ENCODE measurements at places on chromosomes 4 and X. TPM values are rescaled to one million over a fixed set of nuclear protein-coding genes. Genes with fewer than 3 reads are reported as not detected.

DNA sequence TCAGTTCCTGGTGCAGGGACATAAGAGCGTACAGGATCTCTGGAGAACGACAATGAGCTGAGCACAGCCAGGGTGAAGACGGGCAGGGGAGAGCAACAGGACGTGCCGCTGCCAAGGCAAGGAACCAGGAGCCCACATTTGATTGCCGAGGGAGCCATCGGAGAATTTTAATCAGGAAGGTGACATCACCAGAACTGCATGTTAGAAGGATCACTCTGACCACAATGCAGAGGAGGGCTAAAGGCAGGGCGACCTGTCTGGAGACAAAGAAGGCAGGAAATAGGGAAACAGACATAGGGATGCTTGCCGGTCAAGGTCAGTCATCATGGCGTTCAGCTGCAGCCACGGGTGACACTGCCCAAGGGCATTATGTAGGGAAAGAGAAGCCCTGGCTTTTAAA, 81.4 kb downstream of the RBM47 start:
- DNase-seq: no peak

NXF2B gene
- total RNA-seq: not detected

ITIH6 gene
- total RNA-seq: not detected

- DNase-seq: no peak
These were observed 6.0 kb downstream of the SLC2A9 start for GRCh38 chr4:10015140-10015753.

DNA sequence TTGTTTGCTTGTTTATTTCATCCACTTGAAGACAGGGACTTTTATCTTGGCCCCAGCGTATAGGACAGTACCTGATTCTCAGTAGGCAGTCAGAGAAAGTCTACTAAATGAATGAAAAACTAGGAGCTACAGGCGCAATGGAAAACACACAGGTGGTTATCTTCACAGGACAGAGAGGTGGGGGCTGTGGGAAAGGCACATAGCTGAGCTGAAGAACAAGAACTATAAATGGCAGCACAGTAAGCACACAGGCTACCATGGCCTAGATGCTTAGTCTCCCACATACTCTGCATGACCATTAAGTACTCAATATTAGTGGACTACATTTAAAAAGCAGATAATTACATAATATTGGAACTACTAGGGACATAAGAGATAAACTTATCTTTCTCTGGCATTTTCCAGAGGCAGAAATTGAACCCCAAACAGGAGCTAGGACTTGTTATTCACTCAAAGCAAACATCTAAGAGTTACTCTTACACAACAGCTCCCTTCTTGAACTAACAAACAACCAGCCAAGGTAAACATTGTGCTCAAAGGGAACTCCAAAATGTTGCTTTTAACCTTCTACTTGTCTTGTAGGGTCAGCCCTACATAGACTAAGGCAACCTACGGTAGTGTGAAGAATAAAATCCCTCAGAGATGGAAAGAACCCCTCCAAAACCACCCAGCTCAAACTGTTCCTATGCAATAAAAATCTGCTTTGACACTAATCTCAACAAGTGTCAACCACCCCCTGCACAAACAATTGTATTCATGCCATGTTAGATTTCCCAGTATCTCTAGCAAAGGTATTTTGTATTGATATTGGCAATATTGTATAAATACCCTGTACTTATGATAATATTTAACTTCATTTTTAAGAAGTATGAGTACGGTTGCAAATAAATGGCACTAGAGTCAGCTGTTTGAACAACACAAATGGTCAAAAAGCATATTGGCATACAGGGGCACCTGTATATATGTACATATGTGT, 593.6 kb downstream of the KLHL13 start:
- no peak for DNase-seq

DNA sequence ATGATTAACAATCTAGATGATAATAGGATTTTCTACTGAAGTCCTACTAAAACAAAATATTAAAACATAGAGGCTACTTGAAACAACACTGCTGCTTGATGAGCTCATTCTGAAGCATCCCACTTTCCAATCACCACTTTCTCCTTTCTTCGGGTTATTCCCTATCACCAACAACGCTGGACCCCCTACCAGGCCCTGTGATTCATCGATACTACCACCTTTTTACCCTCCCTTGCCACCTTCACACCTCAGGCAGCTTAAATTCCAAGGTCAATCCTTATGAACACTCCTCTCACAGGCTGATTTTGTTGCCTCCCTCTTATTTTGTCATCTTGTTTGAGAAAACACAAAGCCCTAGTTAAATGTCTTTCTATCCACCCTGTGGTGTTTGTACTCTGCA, 102.6 kb downstream of the IQCM start:
- DNase-seq: no peak

TBC1D8B gene
- 0.65 TPM for total RNA-seq

DNA sequence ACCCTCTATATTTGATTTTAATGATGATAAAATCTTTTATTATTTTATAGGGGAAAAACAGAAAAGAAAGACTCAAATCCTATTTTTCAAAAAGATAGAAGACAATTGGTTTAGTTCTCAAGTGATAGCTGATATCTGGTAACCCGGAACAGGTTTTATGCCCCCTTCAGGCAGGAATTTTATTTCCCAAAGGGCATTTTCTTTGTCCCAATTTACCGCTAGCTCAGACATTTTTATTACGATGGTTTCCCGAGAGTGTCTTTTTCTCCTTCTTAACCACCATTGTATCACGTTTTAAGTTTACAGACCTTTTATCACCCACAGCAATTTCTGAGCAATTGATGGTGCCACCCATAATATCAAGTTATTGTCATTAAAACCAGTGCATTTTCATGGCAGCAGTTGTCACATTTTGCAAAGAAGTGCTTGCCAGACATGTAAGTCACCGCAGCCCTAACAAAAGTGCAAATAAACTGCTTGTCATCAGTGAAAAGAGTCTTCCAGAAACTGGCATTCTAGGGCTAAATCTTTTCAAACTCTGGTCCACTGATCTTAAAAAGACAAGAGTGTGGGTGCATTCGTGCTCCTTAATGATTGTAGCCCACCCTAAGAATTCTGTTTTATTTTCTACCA, 204.8 kb upstream of the VCX start:
- DNase-seq: no peak

MID1 gene
- 0.15 TPM for total RNA-seq

FGFBP2 gene
- 0.50 TPM for total RNA-seq

DNA sequence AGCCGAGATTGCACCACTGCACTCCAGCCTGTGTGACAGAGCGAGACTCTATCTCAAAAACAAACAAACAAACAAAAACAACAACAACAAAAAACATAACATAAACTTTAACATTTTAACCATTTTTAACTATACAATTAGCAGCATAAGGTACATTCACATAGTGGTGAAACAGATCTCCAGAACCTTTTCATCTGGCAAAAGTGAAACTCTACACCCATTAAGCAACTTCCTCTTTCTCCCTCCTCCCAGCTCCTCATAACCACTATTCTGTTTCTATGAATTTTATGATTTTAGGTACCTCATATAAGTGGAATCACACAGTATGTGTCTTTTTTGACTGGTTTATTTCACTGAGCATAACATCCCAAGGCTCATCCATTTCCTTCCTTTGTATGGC, 103.6 kb downstream of the FAM13A start:
- DNase-seq: no peak

DNA sequence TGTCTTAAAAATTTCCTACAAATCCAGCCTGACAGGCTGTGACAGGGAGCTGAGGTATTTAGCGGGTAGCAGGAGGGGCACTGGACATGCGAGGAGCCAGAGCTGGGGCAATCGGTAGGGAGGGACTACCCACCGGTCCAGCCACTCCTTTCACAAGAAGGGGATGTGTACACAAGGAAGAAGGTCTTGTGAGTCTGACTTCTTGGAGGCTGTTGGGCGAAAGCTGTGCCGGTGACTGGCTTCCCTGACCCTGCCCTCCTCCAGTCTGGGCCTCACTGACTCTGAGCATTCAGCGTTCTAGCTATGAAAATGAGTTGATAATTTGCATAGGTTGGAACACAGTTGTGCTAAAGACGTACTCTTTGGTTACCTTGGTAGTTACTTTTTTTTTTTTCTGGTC, 12.7 kb upstream of the CXCL8 start:
- DNase-seq: no peak

All from T-helper 17 cell (primary cell).